Type B pancreatic cell (in vitro differentiated cells): ENCODE measurements at places on chromosomes 13 and 19. TPM values are rescaled to one million over a fixed set of nuclear protein-coding genes. Genes with fewer than 3 reads are reported as not detected.

DNA sequence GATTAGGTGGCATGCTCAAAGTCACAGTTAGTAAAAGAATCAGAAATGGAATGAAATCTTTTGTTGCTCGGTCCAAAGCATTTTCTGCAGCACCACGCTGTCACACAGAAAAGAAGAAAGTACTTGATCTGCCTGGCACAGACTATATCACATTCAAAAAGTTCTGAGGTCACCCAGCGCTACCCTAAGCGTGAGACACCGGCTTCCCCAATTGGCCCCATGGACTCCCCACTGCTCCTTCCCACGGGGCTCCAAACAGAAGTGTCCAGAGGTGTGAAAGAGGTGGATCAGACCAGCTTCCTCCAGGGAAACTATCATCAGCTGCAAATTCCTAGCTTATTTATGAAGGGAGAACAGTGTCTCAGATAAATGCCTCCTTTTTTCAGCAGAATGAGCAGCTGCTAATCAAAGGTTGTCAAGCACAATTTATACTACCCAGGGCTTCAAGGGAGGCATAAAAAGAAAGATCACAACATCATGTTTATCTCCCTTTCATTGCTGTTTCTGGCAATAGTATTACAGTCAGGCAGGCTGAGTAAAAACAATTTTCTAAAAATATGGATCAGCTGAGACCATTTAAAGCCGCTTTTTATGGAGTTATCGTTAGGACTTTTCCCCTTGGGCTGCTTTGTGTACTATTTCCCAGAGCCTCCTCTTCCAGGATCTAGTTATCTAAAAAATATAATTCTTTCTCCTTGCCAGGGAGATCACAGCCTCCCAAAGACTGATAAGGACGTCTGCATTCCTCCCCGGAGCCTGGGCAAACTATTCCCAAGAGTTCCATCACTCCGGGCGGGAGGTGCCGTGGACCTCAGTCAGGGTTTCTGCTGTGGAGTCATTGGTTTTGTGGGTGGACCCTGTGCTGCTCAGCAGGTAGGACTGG lies 208.0 kb downstream of the LHFPL6 start:
- no peak for DNase-seq

GRCh38 chr19:49398931-49399330 lies 10.9 kb downstream of the KASH5 start:
- no peak for DNase-seq

- no peak for DNase-seq
These were observed 626.1 kb downstream of the DACH1 start for GRCh38 chr13:71240911-71241310.

Gene EIF3K
- 274 and 310 TPM in 2 replicates for total RNA-seq

- no peak for DNase-seq
These were observed 3.3 kb downstream of the LMO7 start for GRCh38 chr13:75639454-75639853.

GRCh38 chr13:32164622-32165268 lies 133.2 kb downstream of the FRY start:
- DNase-seq = no peak

DNA sequence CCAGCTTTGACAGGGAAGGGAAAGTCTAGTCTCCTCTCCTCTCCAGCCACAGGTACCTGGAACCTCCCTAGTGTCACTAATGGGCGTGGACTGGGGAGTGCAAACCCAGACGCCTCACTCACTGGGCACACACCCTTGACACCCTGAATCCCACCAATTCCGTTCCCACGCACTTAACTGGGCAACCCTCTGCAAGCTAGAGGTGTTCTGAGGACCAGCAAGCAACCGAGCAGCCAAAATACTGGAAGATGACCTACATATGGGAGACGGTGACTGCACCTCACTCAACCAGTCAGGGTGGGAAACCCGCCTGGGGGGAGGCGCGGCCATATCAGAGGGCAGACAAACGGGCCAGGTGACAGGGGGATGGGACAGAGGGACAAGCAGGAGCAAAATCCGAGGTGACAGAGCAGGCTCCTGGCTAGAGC lies 991 bp downstream of the ABHD17A start:
- no peak for DNase-seq

- DNase-seq = no peak
These were observed 16.5 kb upstream of the NDUFS7 start for GRCh38 chr19:1366899-1367870.

Gene AMER2
- total RNA-seq = 0.14 and 0.31 TPM in 2 replicates

DNA sequence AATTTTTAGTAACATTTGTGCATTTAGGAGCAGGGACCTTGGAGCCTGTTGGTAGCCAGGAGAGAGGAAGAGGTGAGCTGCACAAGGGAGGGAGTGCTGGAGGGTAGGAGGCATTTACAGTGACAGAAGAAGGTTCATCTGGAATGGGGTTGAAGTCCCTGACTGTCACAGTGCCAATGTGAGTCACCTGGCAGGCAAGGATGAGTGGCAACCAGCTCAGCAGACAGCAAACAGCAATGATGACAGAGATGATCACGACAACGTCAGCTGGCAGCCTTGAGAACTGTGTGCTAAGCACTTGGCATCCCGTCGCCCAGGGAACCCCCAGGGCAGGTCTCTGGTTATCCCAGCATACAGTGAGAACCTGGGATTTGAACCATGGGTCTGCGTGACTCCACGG lies 2.6 kb downstream of the OR10H5 start:
- no peak for DNase-seq

- DNase-seq = no peak
These were observed 7.7 kb upstream of the TBC1D4 start for GRCh38 chr13:75489502-75490263.

DNA sequence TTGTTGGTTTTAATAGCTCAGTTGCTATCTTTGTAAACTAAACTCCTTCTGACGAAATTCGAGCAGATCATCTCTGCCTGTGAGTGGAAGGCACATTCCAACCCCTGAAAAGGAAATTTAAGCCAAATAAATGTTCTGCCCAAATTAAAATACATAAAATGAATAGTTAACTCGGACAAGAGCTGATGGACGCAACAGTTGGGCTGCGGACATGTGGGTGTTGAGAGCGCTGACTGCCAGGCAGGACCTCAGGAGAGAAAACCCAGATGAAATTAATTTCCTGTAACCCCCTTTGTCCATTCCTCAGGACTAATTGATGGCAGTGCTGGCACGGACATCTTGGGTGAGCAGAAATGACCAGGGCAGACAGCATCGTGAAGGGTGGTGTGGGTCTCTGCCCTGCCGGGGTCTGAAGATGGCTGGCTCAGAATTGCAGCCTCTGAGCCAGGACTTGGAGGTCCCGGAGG lies 86.5 kb downstream of the TSHZ3 start:
- peak; percentile 48 for DNase-seq

Gene IFNL1
- not detected in 2 replicates for total RNA-seq

DNA sequence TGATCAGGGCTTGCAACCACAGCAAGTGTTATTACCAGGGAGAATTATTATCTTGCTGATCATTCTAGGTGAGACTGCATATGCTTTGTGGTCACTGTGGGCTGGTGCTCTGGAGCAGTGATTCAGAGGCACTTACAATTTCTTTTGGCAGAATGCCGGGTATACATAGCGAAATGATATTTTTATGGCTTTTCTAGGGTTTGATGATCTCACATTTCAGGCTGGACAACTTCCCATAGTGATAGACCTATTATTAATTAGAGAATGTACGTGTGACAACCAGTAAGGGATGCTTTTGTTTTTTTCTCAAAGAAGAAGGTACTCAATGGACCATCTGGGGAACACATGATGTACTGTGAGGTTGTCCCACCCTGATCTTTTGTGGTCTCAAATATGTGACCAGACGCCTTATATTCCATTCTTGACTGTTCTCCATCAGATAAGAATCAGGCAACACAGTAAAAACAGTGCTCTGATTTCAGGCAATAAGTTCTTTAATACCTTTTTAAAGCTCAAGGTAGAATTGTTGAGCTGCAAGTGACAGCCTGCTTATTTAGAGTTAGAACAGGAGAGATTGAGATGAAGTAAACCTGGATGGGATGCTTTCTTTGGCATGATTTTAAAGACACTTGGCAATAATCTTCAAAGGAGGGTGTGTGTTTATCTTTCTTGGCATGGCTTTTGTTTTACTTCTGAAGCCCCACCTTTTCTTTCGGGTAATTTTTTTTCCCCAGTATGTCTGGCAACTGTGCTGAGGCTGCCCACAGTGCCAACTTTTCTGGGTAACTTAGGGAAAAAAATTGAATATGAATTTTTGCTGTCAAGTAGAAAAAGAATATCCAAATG lies 27.4 kb upstream of the SCEL start:
- DNase-seq = no peak
